Activated T-cell treated with anti-CD3 and anti-CD28 coated beads, Interleukin-2, amount 50 U/mL, for 48 hours (primary cell): ENCODE measurements at places on chromosomes 4 and X.

DNA sequence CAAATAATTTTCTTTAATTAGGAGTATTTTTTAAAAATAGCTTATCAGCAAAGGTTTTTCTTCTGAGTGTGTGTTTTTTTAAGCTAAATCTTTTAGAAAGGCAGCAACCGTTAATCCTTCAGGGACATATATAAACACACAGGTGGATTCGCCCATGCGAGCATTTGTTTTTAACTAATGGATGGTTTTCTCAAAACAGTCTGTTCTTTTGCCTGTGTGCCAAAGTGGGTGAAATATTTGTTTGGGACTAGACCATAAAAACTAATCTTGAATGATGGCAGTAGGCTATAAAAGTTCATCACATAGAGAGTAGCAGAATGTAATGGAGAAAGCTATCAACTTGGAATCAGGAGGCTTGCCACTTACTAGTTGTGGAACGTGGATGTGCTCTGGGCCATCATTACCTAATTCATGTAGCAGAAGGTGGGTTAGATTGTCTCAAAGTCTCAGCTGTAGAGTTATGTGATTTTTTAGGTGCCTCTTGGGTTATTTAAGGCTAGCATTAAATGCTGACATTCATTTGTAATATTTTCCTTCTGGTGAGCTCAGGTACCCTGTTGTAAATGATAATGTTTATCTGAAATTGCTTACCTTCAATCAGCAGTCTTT, 7.4 kb upstream of the TAPT1 start:
- no peak for DNase-seq

- no peak for DNase-seq
Observed at GRCh38 chr4:129231945-129232588, 136.1 kb downstream of the C4orf33 start.

DNA sequence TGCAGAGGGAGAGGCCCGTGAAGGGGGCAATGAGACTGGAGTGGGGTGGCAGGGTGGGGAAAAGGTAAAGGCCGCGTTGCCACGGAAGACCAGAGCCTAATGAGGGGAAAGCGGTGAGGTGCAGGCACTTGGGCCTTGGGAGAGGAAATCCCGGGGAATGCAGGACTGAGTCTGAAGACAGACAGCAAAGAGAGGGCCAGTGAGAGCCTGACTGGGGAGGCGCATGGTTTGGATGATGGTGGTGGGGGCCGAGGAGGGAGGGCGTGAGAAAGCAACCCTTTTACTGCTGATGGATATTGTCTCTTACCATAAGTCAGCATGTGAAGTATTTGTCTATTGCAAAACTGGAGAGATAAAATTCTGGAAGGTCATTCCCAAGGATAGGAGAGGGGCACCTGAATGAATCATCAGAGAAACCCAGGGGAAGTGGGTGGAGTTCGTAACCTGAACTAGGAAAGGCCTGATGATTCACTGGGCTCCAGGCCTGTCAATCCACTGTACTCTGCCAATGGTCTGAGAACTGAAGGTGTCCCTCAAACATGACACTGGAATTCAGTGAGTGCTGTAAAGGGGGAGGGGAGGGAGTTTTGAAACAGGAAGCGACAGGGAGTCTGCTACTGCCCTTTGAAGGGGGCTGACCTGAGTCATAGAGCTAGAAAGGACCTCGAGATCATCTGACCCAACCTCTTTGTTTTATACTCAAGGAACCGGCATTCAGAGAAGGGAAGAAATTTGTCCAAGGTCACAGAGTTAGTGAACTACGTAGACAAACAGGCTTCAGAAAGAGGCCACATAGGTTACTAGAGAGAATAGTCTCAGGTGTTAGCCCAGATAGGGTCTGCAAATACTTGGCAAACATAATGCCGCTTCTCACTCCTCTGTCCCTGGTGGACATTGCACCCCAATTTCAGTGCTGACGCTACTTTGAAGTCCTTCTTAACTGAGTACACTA, 52.2 kb downstream of the NALF2 start:
- no peak for DNase-seq

- DNase-seq: no peak
Observed at GRCh38 chr4:53956454-53956853, 108.0 kb downstream of the CHIC2 start.
